Caco-2 (cell line): ENCODE measurements at places on chromosomes 6 and 20.
A peak's percentile ranks its signal among the peaks of the same experiment; 100 is the strongest.

GRCh38 chr6:148954461-148954860 is 207.6 kb downstream of the UST start:
- no peak for DNase-seq
- no peaks in the 10 kb centered on the region for H3K27me3 ChIP-seq
- H3K4me3 ChIP-seq = no peak overlapping the region
- H3K36me3 ChIP-seq = no peaks in the 10 kb centered on the region
- no peaks in the 10 kb centered on the region for H3K4me1 ChIP-seq

DNA sequence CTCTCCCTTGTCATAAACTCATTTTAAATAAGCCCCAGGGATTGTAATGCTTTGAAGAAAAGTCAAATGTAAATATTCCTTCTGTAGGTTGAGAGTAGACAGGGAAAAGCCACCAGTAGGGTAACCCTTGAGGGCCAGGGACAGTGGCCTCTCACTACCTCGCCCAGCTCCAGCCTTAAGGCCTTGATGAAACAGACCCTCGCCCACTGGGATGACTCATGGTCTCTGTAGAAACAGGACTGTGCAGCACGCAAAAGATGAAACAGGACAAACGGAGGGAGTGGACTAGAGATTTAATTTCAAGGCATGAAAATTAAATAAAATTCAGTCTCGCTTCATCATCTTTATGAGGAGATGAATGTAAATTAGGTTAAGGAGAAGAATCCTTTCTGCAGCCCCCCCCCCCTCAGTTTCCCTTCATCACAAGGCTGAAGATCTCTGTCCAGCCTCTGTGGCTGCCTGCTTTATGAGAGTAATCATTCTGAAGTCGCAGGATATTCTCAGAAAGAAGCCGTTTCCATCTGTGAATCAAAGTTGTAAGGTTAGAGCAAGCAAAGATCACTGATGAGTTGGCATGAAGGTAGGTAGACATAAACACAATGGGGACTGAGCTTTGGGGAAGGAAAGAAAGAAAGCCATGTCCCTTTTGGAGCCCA is 60.4 kb downstream of the TMEM200A start:
- no peaks in the 10 kb centered on the region for H3K36me3 ChIP-seq
- H3K27me3 ChIP-seq = no peaks in the 10 kb centered on the region

DNA sequence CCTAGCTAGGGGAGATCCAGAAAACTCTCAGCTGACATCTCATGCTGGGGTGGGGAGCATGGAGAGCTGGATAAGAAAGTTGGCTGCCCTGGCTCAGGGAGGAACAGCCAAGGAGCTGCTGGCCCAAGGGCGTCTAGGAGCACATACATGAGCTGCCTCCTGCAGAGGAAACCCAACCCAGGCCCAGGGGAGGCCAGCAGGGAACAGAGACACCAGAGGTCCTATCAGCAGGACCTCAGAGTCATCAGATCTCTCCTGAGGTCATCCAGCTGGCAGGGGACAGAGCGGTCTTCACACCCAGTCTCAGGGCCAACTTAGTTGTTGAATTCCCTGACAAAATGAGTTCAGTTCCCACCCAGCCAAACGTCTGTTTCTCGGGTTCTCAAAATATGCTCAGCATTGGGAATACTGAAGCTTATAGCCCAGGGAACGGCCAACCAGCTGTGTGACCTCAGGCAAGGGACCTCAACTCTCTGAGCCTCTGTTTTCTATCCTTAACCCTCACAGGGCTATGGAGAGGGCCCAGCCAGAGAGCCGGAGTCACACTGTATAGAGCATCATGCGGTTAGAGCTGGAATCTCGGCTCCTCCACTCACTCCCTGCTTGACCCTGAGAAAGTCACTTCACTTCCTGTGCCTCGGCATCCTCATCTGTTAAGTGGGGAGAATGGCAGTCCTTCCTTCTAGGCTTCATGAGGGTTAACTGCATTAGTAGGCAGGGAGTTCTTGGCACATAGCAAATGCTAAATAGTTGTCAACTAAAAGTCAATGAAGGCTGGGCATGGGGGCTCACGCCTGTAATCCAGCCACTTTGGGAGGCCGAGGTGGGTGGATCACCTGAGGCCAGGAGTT is 13.8 kb downstream of the ADA start:
- H3K36me3 ChIP-seq = no peaks in the 10 kb centered on the region
- no peak for DNase-seq
- H3K27me3 ChIP-seq = no peaks in the 10 kb centered on the region
- H3K27ac ChIP-seq = no peak overlapping the region
- H3K4me3 ChIP-seq = no peak overlapping the region

GRCh38 chr20:63756648-63756991 is 17.0 kb downstream of the SLC2A4RG start:
- no peak for DNase-seq
- no peaks in the 10 kb centered on the region; the same call in 1 of the 2 replicates for H3K4me1 ChIP-seq
- H3K4me3 ChIP-seq = no peak overlapping the region
- no peaks in the 10 kb centered on the region for H3K27me3 ChIP-seq

- no peaks in the 10 kb centered on the region for H3K36me3 ChIP-seq
- no peaks in the 10 kb centered on the region for H3K27me3 ChIP-seq
- 0 out of 2 replicates have a peak, but pooled peaks cover 4% of the 10 kb centered on the region for H3K4me1 ChIP-seq
- peak overlapping the region; percentile 85 for H3K27ac ChIP-seq
Measured at GRCh38 chr6:52881996-52882841, 27.3 kb downstream of the GSTA3 start.

DNA sequence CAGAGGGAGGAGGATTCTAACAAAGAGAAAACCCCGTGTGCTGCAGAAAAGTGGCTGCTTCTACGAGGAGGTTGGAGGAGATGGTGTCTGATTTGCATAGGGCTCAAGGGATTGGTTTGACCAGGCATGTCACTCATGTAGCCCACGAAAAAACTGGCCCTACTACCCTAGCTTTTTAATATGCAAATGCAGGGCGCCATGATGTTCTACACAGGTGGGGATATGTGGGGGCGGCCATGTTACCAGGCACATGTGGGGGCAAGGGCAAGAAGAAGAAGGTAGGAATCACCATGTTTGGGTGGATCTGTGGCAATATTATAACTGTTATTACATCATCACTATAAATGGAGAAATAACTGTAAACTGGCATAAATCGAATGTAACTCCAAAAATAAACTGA is 9.9 kb downstream of the KIAA1755 start:
- no peak for DNase-seq
- H3K27me3 ChIP-seq = no peaks in the 10 kb centered on the region
- no peaks in the 10 kb centered on the region for H3K4me1 ChIP-seq
- no peak overlapping the region for H3K4me3 ChIP-seq
- H3K36me3 ChIP-seq = no peaks in the 10 kb centered on the region

DNA sequence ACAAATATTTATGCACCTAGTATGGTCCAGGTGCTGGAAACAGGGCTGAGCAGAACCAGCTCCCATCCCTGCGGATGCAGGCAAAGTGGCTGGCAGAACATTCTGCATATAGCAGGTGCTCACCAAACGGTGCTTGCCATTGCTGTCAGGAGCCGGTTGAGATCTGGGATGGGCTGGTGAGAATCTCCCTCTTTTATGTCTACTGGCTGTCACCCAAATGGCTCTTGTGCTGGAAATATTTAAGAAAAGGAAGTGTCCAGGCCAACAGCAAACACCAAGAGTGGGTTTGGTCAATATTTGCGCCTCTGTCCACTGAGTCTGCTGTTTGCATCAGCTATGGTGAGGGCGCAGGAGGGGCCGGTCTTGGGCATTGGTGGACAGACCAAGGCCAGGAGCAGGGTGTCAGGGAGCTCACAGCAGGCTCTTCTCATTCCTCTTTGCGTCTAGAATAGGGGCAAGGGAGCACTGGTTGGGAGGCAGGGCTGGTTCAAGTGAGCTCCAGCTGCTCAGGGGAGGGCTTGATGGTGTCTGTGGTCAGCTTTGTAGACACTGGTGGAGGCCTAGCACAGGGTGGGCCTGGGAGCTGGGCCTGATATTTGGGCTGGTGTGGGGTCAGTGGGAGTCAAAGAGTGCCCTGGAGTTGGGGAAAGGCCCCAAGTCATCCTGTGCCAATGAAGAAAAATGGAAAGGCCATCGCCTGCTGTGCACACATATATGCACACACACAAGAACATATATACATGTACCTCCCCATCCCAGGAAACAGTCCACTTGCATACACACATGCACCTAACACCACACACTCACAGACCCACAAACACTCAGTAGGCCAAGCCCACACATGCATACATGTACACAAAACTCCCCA is 1.4 kb upstream of the BPIFB2 start:
- peaks cover 3% of the 10 kb centered on the region for H3K27me3 ChIP-seq
- no peak overlapping the region for H3K27ac ChIP-seq
- H3K36me3 ChIP-seq = no peaks in the 10 kb centered on the region
- no peak overlapping the region for H3K4me3 ChIP-seq
- H3K4me1 ChIP-seq = no peaks in the 10 kb centered on the region

DNA sequence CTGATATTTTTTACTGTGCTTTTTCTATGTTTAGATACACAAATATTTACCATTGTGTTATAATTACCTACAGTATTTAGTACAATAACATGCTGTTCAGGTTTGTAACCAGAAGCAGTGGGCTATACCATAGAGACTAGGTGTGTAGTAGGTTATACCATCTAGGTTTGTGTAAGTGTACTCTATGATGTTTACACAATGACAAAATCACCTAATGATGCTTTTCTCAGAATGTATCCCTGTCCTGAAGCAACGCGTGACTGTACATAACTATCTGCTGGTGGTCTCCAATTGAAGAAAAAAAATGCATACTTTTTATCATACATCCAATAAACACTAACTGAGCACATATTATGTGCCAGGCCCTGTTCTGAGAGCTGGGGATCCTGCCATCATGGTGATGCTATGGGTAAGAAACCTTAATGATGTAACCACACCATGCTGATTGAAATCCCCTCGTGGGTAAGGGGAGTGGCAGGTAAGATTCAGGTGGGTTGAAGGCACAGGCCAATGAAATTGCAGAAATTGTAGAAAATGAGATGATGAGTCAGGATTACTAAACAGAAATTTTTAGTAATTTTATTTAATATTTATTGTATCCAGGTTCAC is 76.8 kb downstream of the FYN start:
- H3K4me1 ChIP-seq = no peaks in the 10 kb centered on the region
- H3K4me3 ChIP-seq = no peak overlapping the region
- H3K27ac ChIP-seq = no peak overlapping the region

DNA sequence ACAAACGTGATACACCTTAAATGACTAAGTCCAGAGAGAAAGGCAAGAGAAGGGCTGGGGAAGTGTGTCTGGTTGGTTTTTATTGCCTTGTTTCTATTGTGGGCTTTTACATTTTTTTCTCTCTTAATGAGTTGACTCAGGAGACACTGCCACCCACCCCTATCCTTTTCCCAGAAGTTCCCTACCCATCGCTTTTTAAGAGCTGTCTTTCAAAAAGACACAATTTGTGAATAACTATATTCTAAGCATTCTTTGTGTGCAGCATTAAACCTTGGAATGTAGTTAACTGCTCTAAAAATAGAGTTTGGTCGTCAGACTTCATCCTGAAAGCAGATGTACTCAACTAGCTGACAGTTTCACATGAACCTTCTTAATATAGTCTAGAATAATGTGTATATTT is 174.9 kb downstream of the ISM1 start:
- H3K4me1 ChIP-seq = no peaks in the 10 kb centered on the region
- H3K27ac ChIP-seq = no peak overlapping the region
- no peak overlapping the region for H3K4me3 ChIP-seq

- no peak overlapping the region for H3K27ac ChIP-seq
- H3K36me3 ChIP-seq = no peaks in the 10 kb centered on the region
- no peak for DNase-seq
- H3K4me3 ChIP-seq = no peak overlapping the region
- H3K27me3 ChIP-seq = no peaks in the 10 kb centered on the region
Measured at GRCh38 chr6:657743-658142, 843 bp upstream of the HUS1B start.

- peak overlapping the region; percentile 15; the same call in 1 of the 2 replicates for H3K4me3 ChIP-seq
- peak; percentile 4 for DNase-seq
- H3K4me1 ChIP-seq = no peaks in the 10 kb centered on the region
- no peak overlapping the region for H3K27ac ChIP-seq
- no peaks in the 10 kb centered on the region for H3K27me3 ChIP-seq
Measured at GRCh38 chr6:153150752-153151440, 19.8 kb upstream of the RGS17 start.

DNA sequence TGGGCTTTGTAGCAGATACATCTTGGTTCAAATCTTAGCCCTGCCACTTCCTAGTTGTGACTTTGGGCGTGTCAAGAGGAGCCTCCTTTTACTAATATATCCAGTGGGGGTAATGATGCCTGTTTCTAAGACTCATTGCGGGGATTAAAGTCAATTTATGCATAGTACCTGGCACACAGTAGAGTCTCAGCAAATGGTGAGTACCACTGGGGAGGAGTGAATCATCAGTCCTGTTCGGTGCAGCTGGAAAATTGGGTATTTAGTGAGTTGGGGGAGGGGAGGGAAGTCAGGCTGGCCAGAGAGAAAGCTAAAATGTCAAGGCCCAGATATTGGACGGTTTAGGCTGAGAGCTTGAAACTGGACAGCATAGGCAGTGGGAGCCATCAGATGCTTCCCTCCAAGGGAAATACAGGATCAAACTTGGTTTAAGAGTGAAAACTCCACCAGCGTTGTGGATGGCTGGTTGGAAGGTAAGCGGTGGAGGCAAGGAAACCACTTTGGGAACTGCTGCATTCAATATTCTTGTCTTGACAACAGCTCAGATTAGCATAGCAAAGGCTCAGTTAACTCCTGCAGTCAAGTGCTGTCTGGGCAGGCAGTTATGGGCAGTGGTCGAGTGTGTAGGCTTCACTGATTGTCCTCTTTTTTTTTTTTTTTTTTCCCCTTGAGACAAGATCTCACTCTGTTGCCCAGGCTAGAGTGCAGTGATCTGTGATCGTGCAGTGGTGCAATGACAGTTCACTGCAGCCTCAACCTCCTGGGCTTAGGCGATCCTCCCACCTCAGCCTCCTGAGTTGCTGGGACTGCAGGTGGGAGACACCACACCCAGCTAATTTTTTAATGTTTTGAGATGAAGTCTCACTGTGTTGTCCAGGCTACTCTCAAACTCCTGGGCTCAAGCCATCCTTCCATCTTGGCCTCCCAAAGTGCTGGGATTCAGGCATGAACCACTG is 12.9 kb downstream of the PPP1R16B start:
- H3K27me3 ChIP-seq = no peaks in the 10 kb centered on the region
- H3K27ac ChIP-seq = no peak overlapping the region
- no peak for DNase-seq
- H3K4me1 ChIP-seq = no peaks in the 10 kb centered on the region
- no peak overlapping the region for H3K4me3 ChIP-seq

- DNase-seq = no peak
- no peak overlapping the region for H3K4me3 ChIP-seq
- no peaks in the 10 kb centered on the region for H3K36me3 ChIP-seq
- 0 out of 2 replicates have a peak, but pooled peaks cover 4% of the 10 kb centered on the region for H3K4me1 ChIP-seq
Measured at GRCh38 chr6:30957716-30958115, 16.9 kb downstream of the MUCL3 start.

GRCh38 chr6:139654888-139655782 is 280.7 kb upstream of the CITED2 start:
- peak overlapping the region; percentile 88 for H3K27ac ChIP-seq
- H3K4me1 ChIP-seq = peaks cover 46% of the 10 kb centered on the region
- no peaks in the 10 kb centered on the region for H3K27me3 ChIP-seq

- no peak overlapping the region for H3K4me3 ChIP-seq
- no peak overlapping the region for H3K27ac ChIP-seq
- no peaks in the 10 kb centered on the region for H3K27me3 ChIP-seq
- no peaks in the 10 kb centered on the region for H3K36me3 ChIP-seq
Measured at GRCh38 chr6:40139447-40139846, 205.2 kb upstream of the MOCS1 start.
